ENCODE measurements at places on chromosomes 4 and X. TPM values are rescaled to one million over a fixed set of nuclear protein-coding genes. Genes with fewer than 3 reads are reported as not detected.

GRCh38 chrX:68703846-68704245, 56.4 kb downstream of the STARD8 start:
- no peak for DNase-seq

Gene WNK3
- 1.5 TPM for total RNA-seq

DNA sequence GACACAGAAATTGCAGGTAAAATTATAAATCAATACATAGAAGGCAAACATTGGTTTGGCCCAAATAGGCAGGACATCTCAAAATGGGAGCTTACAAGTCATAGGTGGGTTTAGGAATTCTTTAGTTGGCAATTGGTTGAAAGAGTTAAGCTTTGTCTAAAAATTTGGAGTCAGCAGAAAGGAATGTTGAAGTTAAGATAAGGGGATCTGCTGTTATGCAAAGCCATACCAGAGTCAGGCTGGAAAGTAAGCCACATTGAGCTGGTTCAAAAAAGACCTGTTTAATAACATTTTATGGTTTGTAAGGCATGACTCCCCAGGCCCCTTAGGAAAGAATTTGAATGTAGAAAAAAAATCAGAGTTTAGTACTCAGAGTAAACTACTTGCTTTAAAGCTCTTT, 92.6 kb downstream of the IL13RA2 start:
- no peak for DNase-seq

DNA sequence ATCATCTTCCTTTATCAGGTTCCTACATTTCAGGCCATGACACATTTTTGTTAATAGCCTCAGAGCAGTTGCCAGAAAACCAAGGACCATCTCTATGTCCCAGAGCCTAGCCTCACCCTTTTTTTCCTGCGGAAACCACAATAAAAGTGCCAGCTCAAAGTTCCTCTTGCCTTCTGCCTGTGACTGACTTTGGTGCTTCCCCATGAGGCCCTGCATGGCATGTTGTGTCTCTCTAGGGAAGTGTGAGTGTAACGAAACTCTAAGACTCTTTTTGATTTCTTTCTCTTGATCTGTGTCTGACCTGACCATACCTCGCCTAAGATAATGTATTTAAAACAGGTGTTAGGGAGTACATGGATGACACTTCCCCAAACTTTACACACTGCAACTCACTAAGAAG, 642.3 kb upstream of the BOD1L1 start:
- DNase-seq, result no peak

- DNase-seq, result no peak
These were observed 27.2 kb upstream of the EDNRA start for GRCh38 chr4:147453561-147454141.

GRCh38 chr4:159015841-159016240, 87.0 kb upstream of the RAPGEF2 start:
- DNase-seq, result no peak

DNA sequence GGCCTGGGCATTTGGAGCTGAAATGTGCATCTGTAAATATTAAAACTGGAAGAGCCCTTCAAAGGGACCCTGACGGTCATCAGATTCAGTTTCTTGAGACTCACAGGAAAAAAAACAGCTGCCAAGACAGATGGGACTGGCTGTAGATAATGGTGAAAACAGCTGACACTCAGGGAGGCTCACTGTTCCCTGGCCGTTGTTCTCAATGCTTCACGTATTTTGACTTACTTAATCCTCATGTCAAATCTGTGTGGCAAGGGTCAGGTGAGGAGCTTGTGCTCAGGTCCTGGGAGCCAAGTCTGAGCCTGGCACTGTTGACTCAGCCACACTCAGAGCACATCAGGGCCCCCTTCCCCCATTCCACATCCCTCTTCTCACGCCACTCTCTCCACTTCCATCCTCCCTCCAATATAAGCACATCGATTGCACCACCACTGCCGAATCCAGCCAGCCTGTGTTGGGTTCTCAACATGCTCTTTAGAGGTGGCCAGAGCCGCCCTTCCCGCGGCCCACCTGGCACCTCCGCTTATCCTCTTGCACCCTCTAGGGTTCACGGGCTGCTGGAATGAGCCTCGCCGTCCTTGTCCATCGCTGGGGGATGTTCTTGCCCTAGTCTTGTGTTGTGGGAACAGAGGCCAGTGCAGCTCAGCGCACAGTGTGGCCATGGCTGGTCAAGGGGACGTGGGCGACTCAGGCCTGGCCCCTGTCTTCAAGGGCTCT, 40.1 kb downstream of the EVC start:
- DNase-seq, result no peak

DNA sequence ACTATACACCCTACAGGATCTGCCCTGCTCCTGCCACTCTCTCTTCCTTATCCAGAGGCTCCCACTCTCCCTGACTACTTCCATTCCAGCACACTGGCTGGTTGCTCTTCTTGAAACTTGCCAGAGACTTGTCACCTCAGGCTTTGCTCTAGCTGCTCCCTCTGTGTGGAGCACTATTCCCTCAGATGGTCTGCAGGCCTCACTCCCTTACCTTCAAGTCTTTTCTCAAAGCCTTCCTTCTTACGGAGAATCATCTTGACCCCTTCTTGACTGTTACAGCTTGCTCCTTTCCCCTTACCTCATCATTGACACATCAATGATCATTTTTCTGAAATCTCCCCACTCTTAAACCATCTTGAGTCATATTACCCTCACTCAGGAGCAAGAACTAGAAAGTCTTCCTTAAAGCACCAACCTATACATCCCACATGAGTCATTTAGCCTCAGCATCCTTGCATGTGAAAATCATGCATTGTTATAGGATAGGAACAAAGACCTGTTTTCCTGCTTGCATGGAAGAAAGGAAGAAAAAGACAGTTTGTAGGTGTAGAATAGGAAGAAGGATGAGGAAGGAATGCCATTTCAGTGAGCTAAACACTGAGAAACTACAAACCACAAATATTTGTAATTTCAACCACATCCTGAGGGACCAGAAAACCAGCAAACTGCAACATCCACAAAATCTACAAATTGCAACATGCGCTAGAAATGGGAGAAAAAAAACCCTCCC, 55.7 kb downstream of the ANTXR2 start:
- no peak for DNase-seq

Gene TEX13C
- total RNA-seq, result not detected

GRCh38 chr4:2428496-2429213, 9.9 kb downstream of the CFAP99 start:
- no peak for DNase-seq

GRCh38 chr4:112185740-112186670, 40.8 kb downstream of the FAM241A start:
- no peak for DNase-seq

DNA sequence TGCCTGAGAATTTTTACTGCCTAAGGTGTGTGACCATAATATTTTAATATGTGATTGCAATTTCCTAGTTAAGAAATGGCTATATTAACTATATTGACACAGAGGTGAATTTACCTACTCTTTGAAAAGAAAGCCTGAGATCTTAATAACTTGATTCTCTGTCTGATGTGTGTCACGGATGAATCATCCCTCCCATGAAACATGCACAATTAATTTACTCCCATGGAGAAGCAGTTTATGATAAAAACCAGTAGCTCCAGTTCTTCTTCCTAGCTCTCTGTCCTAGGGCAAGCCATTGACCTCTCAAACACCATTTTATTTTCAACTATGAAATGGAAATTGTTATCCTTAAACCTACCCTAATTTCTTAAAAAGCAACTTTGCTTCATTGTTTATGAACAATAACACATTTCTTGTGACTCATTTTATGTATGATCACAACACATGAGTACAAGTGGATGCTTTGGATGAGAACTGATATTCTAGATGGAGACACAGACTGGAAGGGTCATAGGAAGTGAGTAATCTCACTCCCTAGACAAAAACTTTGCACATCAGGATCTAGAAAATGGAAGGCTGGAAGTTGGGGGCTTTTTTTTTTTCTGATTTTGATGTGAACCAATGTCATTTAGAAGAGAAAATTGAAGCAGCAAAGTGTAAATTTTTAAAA, 438.3 kb downstream of the GPAT3 start:
- no peak for DNase-seq

DNA sequence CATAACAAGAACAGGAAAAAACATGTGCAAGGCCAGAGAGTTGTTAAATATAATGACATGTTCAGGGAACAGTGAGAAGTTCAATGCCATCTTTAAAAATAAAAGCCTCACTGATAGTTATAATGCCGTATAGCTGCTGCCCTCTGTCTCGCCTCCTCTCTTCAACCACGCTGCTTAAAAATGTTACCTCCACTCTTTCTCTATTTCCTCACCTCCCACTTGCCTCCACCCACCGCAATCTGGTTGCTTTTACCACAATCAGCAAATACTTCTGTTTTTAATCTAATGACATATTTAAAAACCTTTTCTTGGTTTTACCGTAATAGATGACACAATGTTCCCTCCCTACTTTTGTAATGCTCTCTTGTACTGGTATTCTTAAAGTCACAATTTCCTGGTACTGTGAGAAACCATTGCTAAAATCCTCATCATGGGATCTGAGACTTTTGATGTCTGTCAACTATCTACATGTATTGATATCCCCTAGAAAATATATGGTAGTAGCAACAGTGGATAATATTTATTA, 66.0 kb downstream of the GABRA2 start:
- no peak for DNase-seq

Gene TMEM144
- 12.2 TPM for total RNA-seq

All from esophagus squamous epithelium (tissue), 5 donors.